ENCODE measurements at places on chromosomes 5 and 9.

DNA sequence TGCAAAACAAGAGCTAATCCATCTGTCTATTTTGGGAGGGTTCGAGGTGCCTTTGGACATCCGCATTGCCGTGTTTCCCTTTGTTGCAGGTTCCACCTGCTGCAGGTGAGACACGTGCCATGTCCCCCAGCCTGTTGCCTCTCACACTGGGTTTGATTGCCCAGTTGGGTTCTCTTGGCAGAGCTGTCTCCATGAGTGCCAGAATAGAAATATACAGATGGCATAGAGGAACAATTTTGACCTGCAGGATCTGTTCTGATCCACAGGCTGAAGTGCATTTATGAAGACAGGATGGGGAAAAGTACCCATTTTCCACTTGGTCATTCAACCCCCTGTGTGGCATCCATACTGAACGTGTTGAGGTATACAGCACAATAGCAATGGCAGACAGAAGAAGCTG, 178.1 kb downstream of the SGCD start:
- H3K4me1 ChIP-seq: no peaks in the 10 kb centered on the region
- no peaks in the 10 kb centered on the region for H3K27me3 ChIP-seq
- no peaks in the 10 kb centered on the region for H3K36me3 ChIP-seq
- no peak overlapping the region for H3K27ac ChIP-seq
- no peak overlapping the region for H3K4me3 ChIP-seq

DNA sequence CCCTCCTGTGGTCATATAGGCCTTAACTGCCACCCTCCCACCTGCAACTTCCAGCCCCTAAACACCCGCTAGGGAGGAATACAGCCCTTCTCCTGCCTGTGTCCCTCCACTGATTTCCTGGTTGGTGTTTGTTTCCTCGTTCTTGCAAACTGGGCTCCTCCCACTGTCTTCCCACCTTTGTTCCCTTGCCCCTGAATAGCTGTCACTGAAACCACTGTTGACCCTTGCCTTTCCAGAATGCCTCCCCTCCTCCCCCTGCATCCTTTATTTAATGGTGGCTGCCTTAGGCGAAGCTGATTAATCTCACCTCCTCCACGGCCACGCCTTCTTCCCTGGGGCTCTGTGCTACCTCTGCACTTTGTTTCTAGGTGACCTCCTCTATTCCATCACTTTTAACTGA, 626.7 kb downstream of the BNC2 start:
- no peaks in the 10 kb centered on the region for H3K4me1 ChIP-seq
- H3K4me3 ChIP-seq: no peak overlapping the region
- no peaks in the 10 kb centered on the region for H3K36me3 ChIP-seq

GRCh38 chr9:5817862-5818261, 15.1 kb downstream of the ERMP1 start:
- no peak overlapping the region for H3K27ac ChIP-seq
- no peaks in the 10 kb centered on the region for H3K27me3 ChIP-seq
- no peak overlapping the region for H3K4me3 ChIP-seq
- H3K36me3 ChIP-seq: peaks cover 32% of the 10 kb centered on the region

GRCh38 chr9:27487128-27487640, 36.9 kb upstream of the IFNK start:
- no peak for DNase-seq
- H3K36me3 ChIP-seq: no peaks in the 10 kb centered on the region
- no peak overlapping the region for H3K4me3 ChIP-seq
- peaks cover 91% of the 10 kb centered on the region for H3K4me1 ChIP-seq
- no peak overlapping the region for H3K27ac ChIP-seq

GRCh38 chr9:134263596-134263995, 62.7 kb upstream of the RXRA start:
- no peak overlapping the region for H3K27ac ChIP-seq
- H3K36me3 ChIP-seq: no peaks in the 10 kb centered on the region
- peaks cover 35% of the 10 kb centered on the region for H3K27me3 ChIP-seq
- no peak for DNase-seq

DNA sequence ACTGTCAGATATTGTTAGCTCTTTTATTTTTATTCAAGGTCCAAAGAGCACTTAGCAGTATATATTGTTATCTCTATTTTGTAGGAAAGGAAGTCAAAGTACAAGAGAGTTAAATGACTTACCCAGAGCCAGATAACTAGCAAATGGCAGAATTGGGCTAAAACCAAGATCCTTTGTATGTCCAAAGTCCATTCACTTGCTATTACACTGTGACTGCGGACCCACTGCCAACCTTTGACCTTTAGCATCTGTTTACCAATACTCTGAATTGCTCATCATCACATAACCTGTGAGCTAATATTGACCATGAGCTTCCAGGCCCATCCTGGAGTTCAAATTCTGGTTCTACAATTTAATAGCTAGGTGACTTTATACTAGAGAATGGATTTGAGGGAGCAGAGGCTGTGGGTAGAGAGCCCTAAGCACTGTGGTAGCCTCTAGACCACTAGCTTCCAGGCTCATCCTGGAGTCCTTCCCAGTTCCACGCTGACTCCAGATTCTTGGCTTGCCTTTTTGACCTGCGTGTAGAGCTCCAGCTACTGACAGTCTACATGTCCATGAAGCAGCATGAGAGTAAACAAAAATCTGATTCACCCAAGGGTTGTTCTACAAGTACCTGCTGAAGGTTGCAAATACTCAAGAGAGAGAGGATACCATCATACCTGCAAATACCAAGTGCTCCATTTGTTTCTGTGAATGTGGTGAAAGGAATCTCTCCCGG, 424.0 kb downstream of the SH3GL2 start:
- no peak overlapping the region for H3K4me3 ChIP-seq
- H3K27ac ChIP-seq: no peak overlapping the region
- no peak for DNase-seq
- no peaks in the 10 kb centered on the region for H3K4me1 ChIP-seq
- no peaks in the 10 kb centered on the region for H3K27me3 ChIP-seq

- no peaks in the 10 kb centered on the region for H3K27me3 ChIP-seq
- DNase-seq: no peak
- H3K27ac ChIP-seq: no peak overlapping the region
- H3K4me1 ChIP-seq: no peaks in the 10 kb centered on the region
Measured at GRCh38 chr5:174760721-174761120, 36.3 kb downstream of the MSX2 start.
